ENCODE measurements at places on chromosomes 1 and 21. TPM values are rescaled to one million over a fixed set of nuclear protein-coding genes. Genes with fewer than 3 reads are reported as not detected.

The CAMSAP2 gene
- total RNA-seq = 27.7 TPM

The C8A gene
- total RNA-seq = not detected

The AK5 gene
- total RNA-seq = 3.6 TPM

The RXFP4 gene
- total RNA-seq = 0.18 TPM

The AMY2A gene
- total RNA-seq = not detected

The GNG12 gene
- total RNA-seq = 81.9 TPM

The GPR25 gene
- not detected for total RNA-seq

The CD52 gene
- 7.6 TPM for total RNA-seq

The ACBD3 gene
- total RNA-seq = 36.1 TPM

The CATSPERE gene
- total RNA-seq = 1.9 TPM

The GBP7 gene
- not detected for total RNA-seq

The LMX1A gene
- 0.12 TPM for total RNA-seq

The TMPRSS15 gene
- total RNA-seq = 0.06 TPM

The KCNAB2 gene
- 8.5 TPM for total RNA-seq

The SELL gene
- 11.6 TPM for total RNA-seq
